ENCODE measurements at places on chromosomes 6 and 20. TPM values are rescaled to one million over a fixed set of nuclear protein-coding genes. Genes with fewer than 3 reads are reported as not detected.

Gene HDGFL1
- total RNA-seq, result not detected

Gene PTPRT
- under 0.01 TPM for total RNA-seq

Gene HLA-DPB1
- 21.1 TPM for total RNA-seq

Gene NRN1
- total RNA-seq, result 0.11 TPM

Gene OXT
- not detected for total RNA-seq

Gene PPP1R14C
- 1.9 TPM for total RNA-seq

Gene ANGPT4
- total RNA-seq, result not detected
